ENCODE measurements at places on chromosomes 16 and 17. TPM values are rescaled to one million over a fixed set of nuclear protein-coding genes. Genes with fewer than 3 reads are reported as not detected.

CX3CL1 gene
- total RNA-seq = 17.1 TPM

CYGB gene
- 48.7 TPM for total RNA-seq

GRCh38 chr16:62596125-62596524, 559.9 kb upstream of the CDH8 start:
- no peak overlapping the region for H3K4me3 ChIP-seq
- no peaks in the 10 kb centered on the region for H3K4me1 ChIP-seq
- H3K27me3 ChIP-seq = no peaks in the 10 kb centered on the region
- no peak for DNase-seq
- no peak overlapping the region for H3K27ac ChIP-seq

GRCh38 chr16:27374221-27374803, 27.7 kb upstream of the IL21R start:
- no peaks in the 10 kb centered on the region for H3K36me3 ChIP-seq
- H3K27me3 ChIP-seq = no peaks in the 10 kb centered on the region
- no peak overlapping the region for H3K27ac ChIP-seq
- DNase-seq = no peak

RHOT1 gene
- 39.6 TPM for total RNA-seq

FN3K gene
- 5.1 TPM for total RNA-seq

GRCh38 chr16:66544016-66544757, 5.7 kb downstream of the TK2 start:
- H3K27ac ChIP-seq = no peak overlapping the region
- H3K4me3 ChIP-seq = no peak overlapping the region
- no peaks in the 10 kb centered on the region for H3K27me3 ChIP-seq
- H3K36me3 ChIP-seq = no peaks in the 10 kb centered on the region
- H3K4me1 ChIP-seq = no peaks in the 10 kb centered on the region
- DNase-seq = no peak

PRSS8 gene
- total RNA-seq = not detected

ST3GAL2 gene
- 13.5 TPM for total RNA-seq

DNA sequence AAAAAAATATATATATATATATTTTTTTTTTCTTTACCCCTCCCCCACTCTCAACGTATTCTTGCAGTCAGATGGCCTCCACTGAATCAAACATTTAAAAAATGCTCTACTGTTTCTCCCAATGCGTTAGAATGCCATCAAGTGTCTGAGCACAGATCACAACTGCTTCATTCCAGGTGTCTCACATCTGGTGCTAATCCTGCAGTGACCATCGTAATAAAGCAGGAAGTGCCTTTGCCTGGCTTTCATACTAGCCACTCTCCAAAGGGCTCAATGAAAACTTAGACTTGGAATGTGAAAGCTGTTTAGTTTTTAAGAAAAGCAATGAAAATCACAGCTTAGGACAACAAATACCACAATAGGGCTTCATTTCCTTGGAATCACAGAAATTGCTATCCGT, 37.2 kb downstream of the SKAP1 start:
- no peak for DNase-seq
- no peaks in the 10 kb centered on the region for H3K27me3 ChIP-seq
- H3K27ac ChIP-seq = no peak overlapping the region
- H3K4me3 ChIP-seq = no peak overlapping the region

GRCh38 chr16:55736671-55737070, 80.9 kb downstream of the SLC6A2 start:
- H3K27me3 ChIP-seq = peaks cover 7% of the 10 kb centered on the region
- no peak overlapping the region for H3K4me3 ChIP-seq
- H3K27ac ChIP-seq = no peak overlapping the region
- no peaks in the 10 kb centered on the region for H3K36me3 ChIP-seq
- H3K4me1 ChIP-seq = no peaks in the 10 kb centered on the region

DNA sequence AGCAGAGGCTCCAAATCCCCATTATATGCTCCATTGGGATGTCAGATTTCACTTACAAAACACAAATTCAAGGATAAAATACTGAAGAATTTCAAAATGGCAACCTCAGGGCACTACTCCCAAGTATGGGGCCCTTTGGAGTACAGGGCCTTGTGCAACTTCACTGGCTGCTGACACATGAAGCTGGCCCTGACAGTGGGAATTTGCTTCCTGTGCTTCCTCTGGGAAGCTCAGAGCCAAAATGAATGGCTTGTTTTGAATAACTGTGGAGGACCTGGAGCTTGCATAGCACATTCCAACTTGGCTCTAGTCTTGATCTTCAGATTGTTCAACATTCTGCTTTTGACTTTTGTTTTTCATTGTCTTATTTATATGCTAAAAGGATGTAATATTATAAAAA, 52.3 kb upstream of the HNF1B start:
- no peak overlapping the region for H3K4me3 ChIP-seq
- H3K4me1 ChIP-seq = no peaks in the 10 kb centered on the region
- no peaks in the 10 kb centered on the region for H3K27me3 ChIP-seq
- H3K36me3 ChIP-seq = no peaks in the 10 kb centered on the region

CLEC18A gene
- 0.47 TPM for total RNA-seq
